CD4-positive, alpha-beta T cell treated with Interleukin-1 beta for 1 hour (primary cell): ENCODE measurements at places on chromosomes 11 and 22.

DNA sequence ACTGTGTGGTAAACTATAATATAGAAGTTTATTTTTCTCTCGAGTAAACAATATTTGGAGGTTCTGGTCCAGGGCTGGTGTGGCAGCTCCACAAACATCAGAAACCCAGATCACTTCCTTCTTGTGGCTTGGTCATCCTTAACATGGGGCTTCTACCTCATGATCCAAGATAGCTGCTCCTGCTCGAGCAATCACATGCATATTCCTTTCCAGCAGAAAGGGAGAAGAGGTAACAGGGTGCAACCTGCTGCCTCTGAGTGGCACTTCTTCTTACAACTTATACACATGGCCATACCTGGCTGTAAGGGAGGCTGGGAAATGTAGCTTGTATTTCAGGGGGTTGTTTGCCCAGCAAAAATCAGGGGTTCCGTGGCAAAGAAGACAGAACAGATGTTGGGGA lies 44.6 kb upstream of the SYT7 start:
- no peak for DNase-seq

GRCh38 chr11:73387594-73388264 lies 11.5 kb downstream of the RELT start:
- no peak for DNase-seq

DNA sequence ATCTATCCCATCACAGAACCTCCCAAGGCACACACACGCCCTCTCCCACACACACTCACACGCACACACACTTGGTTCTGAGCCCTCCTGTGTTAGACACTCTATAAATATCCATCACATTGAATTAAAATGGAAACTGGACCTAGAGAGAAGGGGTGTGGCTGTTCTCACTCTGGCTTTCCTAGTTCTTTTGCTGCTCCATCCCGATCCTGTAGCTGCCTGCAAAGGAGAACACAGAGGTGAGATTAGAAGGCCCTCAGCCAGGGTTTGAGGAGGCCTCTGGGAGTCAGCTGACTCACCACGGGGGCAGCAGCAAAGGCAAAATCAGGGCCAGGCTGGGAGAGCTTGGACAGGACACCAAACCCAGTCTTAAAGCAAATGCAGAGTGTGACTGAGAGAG lies 192.3 kb upstream of the CADM1 start:
- DNase-seq = no peak

DNA sequence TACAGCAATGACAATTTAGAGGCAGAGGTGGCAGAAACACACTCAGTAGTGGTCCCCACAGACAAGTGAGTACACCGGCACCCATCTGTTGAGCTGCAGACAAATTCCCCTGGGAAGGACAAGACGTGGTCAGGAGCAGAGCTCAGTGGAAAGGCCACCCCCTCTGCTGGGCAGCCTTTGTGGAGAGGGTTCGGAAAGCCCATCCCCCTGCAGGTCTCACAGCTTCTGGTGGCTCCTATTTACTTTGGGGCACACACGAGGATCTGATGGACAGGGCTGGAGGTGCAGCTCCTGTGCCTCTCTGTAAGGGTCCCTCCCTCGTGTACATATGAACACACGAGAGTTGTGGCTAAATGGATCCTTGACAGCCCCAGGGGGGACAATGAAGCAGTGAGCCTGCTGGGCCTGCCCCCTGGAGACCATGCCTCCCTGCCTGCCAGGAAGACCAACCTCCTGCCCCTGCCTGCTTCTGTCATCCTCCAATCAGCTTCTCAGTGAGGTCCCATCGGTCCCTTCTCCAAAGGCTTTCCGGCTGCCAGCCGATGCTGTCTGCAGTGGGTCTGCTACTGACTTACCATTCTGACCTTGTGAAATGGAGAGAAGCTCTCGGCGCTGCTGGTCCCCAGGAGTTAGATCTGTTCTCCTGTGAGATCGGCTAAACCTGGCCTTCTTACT lies 161.5 kb downstream of the CACNA1I start:
- no peak for DNase-seq

GRCh38 chr11:113278925-113279324 lies 35.5 kb upstream of the TTC12 start:
- DNase-seq = no peak

GRCh38 chr11:65501472-65502273 lies 2.8 kb downstream of the MALAT1 start:
- no peak for DNase-seq

GRCh38 chr11:113448316-113448677 lies 26.9 kb downstream of the DRD2 start:
- DNase-seq = no peak

DNA sequence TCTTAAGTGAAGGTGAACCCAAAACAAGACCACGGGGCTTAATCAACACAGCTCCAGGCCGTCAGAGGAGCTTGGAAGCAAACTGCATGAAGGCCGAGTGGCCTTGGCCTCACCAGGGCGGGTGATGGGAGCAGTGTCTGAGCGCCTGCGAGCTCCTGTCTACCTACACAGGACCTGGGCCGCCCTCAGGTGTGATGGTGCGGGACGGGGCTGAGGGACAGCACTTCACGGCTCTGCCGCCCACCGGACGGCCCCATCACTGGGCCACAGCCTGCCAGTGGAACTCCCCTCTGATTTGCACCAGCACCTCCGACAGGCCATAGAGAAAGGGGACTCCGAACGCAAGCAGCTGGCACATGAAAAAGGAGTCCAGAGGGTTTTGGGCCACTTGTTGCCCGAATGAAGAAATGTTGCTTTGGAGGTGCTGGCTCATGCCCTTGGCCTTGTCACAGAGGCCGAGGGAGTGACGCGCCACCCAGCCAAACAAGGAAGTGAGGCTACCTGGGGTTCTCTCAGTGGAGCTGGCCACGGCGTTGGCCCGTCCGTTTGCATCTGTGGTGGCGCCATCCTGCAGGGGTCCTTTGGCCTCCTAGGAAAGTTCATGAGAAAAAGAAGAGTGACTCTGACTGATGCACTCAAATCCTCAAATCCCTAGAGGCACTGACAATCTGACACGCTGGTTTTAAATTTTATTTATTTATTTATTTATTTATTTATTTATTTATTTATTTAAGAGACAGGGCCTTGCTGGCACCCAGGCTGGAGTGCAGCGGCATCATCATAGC lies 90.3 kb upstream of the BID start:
- no peak for DNase-seq

GRCh38 chr11:2847561-2847960 lies 38.0 kb downstream of the CDKN1C start:
- DNase-seq = no peak

GRCh38 chr11:68255526-68255925 lies 16.2 kb downstream of the C11orf24 start:
- no peak for DNase-seq

DNA sequence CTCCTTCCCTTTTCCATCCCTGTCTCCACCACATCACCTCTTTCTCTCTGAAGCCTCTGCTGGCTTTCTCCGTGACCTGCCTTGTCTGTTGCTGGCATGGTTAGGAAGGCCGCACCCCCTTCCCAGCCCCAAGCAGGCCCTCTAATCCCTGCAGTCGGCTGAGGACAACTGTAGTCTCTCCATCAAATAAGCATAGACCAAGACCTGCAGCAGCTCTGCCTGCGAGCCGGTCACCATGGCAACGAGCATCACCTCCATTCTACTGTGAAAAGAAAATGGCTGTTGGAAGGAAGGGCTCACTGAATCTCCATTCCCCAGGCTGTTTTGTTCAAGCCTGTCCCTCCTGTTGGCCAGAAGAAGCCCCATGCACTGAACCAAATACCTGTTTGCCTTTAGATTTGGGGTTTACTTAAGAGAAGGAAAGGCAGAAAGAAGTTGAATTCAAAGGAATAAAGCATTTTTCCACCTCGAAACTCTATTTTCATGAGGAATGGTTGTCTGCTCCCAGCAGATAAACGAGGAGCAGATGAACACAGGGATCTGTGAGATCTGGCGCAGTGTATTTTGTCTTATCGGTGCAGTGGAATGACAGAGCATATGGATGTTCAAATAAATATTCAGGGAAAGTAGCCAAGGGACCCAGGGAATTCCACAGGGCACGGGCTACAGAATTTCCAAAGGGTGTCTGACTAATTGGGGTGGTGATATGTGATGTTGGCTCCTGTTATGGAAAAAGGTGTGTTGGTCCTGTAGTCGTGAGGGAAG lies 113.1 kb upstream of the TTC12 start:
- DNase-seq = no peak

DNA sequence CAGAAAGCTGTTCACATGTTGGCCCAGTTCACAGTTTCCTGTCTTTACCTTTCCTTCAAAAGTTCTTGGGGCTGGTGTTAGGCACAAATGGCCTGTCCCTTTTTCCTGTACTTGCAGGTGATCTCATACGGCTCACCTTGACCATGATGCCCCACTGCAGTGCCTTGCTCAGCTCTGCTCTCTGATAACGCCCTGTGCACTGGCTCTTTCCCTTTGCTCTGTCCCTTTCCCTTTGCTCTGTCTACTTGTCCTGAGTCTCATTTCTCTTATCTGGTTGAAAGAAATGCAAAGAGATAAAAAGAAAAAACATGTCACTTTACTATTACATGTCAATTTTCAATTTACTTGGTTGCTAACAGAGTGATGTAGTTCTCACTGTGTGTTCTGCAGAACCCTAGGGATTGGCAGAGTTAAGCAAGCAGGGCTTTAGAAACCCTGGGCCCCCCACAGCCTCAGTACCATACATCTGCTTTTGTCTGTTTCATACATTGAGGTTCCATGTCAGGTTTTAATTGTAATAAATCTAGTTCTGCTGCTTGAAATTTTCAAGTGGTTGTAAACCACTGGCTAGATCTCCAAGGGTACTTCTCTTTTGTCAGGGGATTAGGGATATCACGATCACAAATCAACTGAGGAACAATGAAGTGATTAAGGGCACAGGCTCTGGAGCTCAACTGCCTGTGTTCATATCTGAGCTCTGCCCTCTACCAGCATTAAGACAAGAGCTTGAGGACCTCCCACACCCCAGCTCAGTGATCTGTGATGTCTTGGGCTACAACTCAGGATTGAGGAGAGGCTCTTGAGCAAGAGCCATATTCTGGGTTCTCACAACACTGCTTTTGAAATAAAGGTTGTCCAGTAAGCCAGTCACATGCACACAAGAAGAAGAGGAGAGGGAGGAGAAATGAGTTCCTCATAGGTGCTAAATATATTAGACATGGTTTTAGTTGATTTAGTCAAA lies 16.3 kb upstream of the SORL1 start:
- no peak for DNase-seq

- no peak for DNase-seq
Measured at GRCh38 chr11:79412761-79413160, 28.1 kb downstream of the TENM4 start.

GRCh38 chr11:125312812-125313211 lies 148.3 kb downstream of the PKNOX2 start:
- no peak for DNase-seq

GRCh38 chr11:131947511-131947910 lies 577.1 kb downstream of the NTM start:
- no peak for DNase-seq

DNA sequence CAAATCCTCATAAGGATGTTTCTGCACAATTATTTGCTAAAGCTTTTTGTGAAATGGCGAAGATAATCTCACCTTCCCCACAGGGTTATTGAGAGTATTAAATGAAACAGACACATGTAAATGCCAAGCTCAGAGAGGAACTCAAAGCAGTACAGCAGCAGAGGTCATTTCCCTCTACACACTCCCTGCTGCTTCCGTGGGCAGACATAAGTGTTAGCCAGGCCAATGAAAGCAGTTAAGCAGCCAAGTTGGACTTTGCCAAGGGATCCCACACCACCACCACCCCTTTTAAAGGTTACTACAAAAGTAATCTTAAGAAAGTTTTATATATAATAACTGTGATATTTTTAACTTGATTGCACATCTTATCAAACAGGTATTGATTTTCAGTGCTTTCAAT lies 4.0 kb upstream of the FAM111A start:
- DNase-seq = no peak

GRCh38 chr11:34379079-34379478 lies 21.3 kb upstream of the ABTB2 start:
- no peak for DNase-seq

DNA sequence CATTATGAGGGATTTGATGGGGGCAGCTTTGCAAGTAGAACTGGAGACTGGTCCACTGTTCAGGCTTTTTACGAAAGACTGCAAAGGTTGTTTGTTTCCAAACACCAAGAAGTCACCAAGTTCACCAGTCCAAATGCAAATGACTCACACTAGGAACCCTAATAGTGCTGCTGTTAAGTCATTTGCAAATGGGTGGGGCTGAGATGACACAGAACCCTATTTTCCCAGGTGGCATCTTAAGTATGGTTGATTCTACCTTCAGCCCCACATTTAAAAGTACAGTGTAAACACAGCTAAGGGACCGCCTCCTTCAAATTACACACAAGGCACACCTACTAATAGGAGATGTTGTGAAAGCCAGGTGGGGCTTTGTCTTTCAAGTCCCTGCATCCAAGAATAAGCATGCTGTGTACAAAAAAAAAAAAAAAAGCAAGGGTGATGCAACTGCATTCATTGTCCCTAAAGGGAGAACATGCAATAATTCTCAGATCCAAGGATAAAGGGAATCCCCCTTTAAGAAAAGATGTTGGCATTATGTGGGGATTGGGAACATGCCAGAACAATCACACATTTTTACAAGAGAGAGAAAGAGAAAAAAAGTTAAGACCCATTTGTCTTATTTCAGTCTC lies 27.3 kb downstream of the BDNF start:
- DNase-seq = no peak

DNA sequence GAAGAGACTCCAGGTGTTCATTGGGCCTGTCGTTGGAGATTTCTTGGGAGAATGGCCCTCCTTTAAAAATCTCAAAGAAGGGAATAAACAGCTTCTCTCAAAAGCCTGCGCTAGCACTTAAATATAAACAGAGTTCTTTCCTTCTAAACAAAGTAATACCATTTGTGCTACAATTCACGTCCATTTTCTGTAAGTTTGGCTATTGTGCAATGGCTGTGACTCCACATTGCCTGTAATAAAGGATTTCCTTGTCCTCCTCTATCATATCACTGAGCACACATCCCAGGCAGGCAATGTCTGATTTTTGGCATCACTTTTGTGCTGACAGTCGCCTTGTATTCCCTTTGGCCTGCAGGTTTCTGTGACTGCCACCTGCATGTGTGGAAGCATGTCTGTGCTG lies 4.9 kb upstream of the ADAMTS8 start:
- no peak for DNase-seq

- no peak for DNase-seq
Measured at GRCh38 chr11:86630229-86630981, 42.0 kb downstream of the ME3 start.
